NCI-H748 treated with DMSO at 0.1 percent for 48 hours (cell line): ENCODE measurements at places on chromosomes 5 and 9.

DNA sequence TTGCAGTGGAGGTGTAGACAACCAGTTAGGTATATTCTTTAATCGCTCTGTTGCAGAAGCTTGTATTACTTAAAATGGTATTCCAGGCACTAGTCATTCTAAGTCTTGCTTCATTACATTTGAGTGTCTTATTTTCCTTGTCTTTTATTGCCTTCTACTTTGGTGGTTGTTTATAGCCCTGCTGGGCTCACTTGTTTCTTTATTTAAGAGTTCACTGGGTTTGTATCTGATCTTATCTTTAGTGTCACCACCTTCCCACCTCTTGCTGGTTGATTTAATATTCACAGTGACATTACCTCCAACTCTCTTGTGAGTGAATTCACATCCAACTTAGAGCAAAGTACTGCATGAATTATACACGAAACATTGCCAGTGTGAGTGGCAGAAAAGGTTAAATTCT lies 83.6 kb upstream of the BNC2 start:
- no peak for DNase-seq

DNA sequence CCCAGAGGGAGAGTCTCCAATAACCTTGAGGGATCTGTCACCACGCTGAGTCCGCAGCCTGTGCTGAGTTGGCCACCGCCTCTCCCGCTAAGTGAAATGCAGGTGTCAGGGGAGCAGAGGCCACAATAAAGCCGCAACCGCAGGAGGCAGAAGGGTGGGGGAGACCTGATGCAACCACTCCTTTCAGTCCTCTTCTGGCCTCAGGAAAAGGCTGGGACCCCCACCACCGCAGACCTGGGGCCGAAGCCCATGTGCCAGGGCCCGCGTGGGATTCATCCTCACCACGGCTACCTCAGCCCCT lies 576 bp downstream of the MAP1B start:
- DNase-seq, result peak; percentile 65

GRCh38 chr9:68599826-68600225 lies 59.1 kb upstream of the TMEM252 start:
- no peak for DNase-seq

DNA sequence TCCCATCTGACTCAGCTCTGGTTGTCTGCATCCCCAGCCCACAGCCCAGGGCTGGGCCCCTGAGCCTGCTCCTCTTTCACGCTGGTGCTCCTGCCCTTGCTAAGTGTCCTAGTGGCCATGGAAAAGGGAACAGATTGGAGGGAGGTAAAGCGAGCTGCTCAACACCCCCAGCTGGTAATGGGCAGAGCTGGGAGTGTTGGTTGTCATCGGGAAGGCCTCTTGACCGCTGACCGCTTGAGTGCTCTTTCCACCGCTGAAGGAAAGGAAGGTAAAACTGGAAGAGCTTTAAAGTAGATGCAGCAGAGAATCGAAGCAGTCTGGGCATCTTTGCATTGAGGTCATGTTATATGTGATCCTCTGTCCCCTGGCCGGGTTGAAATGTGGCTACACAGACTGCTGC lies 60.2 kb downstream of the CRB2 start:
- no peak for DNase-seq

DNA sequence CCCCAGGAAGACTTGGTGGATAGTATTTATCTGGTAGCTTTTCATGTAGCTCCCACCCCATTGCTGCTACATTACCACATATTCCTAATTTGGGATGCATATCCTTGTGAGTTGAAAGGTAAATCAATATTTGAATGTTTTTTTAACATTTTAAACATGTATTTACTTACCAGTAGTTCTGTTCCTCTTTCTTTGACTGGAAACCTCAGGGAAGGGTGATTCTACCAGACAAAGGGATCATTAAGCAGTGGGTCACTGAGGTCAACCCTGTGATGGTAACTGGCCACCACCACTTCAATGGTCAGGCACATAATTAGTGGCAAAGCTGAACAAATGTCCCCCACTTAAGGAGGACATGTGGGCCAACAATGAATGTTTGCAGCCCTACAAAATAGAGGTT lies 27.2 kb upstream of the KLF9 start:
- no peak for DNase-seq

- no peak for DNase-seq
Measured at GRCh38 chr5:157371655-157372471, 88.2 kb upstream of the NIPAL4 start.

GRCh38 chr5:115655994-115656393 lies 30.2 kb upstream of the TMED7 start:
- no peak for DNase-seq

- DNase-seq, result no peak
Measured at GRCh38 chr9:91771864-91772263, 178.2 kb downstream of the ROR2 start.

DNA sequence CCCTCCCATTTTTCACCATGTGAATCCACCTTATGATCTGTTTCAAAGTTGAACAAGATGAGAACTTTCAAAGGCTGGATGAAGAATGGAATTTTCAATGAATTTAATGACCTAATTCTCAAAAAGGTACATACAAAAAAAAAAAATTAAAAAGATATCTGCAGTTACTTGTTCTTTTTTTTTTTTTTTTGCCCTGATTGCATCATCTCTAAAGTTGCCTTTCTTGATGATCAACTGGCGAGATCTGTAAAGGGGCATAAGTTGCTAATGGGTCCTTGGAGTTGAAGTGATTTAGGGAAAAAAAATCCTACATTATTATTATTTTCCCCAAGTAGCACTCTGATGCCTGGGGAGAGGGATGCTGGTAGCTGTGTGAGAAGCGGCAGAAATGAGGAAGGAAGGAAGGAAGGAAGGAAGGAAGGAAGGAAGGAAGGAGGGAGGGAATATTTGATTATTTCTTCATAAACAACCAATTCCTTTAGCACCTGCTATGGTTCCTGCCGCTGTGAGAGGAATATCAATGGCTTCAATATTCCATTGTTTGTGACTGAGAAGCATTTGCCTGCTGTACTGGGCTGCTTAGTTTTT lies 48.8 kb upstream of the CD180 start:
- no peak for DNase-seq

GRCh38 chr5:157993201-157993600 lies 134.3 kb upstream of the CLINT1 start:
- no peak for DNase-seq

GRCh38 chr5:1244255-1244654 lies 19.1 kb downstream of the SLC6A18 start:
- DNase-seq, result no peak

DNA sequence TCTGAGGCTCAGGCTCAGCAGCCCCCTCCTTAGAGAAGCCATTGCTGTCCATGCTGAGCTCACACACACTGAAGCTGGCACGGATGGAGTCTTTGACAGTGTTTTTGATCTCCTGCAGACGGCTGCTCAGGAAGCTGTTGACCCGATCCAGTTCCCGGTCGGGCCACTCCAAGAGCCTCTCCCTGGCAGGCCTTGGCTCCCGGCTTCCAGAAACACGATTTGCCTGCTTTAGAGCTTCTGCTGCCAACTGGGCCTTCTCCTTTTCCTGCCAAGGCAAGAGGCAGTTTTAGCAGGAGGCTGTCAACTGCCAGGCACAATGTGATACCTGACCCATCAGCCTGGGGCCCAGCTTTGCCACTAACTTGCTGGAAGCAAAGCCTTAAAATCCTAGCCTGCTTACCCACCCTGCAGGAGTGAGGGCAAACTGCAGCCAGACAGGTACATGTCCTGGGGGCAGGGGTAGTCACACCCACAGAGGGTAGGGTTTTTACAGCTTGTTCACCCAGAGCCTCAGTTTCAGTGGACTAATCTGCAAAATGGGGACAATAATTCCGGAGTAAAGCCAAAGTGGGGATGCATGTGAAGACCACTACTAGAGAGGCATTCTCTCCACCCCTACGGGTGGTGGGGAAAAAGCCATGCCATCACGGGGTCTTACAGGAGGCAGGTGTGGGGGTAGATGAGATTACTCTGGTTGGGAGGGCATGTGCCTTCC lies 8.3 kb upstream of the DDX41 start:
- DNase-seq, result no peak

GRCh38 chr9:136229096-136230065 lies 16.2 kb downstream of the QSOX2 start:
- no peak for DNase-seq

GRCh38 chr9:112764837-112765236 lies 14.3 kb downstream of the SNX30 start:
- no peak for DNase-seq

DNA sequence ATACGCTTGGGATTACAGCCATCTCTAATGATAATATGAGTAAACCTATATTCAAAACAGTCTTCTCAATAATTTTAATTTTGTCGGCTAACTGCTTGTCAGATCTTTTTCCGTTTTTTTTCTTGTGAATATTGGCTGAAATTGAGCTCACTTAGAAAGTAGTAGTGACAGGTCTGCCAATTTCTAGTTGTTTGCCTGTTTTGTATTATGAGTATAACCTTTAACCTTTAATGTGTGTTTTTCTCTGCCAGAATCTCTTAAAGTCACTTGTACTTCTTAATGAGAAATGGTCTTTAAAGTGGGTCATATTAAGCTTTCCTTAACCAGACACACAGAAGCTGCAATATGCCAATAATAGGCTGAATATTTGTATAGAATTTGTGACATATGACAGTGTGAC lies 511.0 kb downstream of the CSNK1G3 start:
- DNase-seq, result no peak

GRCh38 chr5:155127552-155127951 lies 114.0 kb downstream of the KIF4B start:
- no peak for DNase-seq

- peak; percentile 2 for DNase-seq
Measured at GRCh38 chr5:113846941-113847340, 333.4 kb downstream of the YTHDC2 start.

DNA sequence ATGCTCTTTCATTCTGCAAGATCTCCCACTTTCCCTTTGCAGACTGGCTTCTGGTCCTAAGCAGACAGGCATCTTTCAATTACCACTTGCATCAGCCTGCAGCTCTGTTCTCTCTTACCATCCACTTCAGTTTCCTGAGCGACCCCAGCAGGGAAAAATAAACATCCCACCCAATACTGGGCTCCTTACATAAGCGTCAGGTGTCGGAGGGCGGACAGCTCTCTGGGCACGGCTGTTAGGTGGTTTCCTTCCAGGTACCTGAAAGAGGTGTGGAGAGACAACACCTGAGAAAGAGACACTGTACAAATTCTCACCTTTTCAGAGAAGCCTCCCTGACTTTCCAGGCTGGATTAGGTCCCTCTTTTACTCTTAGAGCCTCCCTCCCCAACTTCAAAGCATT lies 145.1 kb upstream of the PANK3 start:
- DNase-seq, result no peak

DNA sequence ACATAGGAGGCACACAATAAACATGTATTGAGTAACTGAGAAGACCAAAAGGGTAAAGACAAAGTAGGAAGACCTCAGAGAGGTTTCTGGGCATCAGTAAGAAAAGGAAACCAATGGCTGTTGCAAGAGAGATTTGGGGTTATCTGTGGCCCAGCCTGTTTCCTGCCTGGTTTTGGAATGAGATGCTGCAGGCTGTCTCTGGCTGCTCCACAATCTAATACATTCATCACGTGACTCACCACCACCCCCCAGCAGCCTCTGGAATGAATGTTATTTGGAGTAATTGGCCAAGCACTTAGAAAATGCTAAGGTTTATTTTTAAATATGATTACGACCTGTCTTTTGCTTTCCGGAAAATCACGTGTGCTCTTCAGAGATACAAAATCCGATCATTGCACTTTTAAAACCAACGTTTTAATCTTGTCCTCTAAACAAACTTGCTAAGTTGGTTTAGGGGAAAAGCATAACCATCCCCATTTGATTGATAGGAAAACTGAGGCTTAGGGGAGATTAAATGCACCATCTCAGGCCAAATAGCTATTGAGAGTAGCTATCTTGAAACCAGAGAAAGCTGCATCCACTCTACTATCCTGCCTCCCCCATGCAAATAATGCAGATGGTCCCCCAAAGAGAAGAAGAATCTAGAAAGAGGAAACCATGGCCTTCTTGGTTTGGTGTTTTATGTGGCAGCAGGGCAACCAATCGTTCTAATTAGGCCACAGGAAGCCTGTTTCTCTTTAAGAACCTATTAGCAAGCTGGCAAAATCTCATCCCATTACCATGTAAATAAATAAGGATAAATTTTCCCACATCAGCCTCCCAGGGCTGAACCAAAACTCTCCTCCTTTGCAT lies 151.8 kb upstream of the ADRA1B start:
- DNase-seq, result no peak

DNA sequence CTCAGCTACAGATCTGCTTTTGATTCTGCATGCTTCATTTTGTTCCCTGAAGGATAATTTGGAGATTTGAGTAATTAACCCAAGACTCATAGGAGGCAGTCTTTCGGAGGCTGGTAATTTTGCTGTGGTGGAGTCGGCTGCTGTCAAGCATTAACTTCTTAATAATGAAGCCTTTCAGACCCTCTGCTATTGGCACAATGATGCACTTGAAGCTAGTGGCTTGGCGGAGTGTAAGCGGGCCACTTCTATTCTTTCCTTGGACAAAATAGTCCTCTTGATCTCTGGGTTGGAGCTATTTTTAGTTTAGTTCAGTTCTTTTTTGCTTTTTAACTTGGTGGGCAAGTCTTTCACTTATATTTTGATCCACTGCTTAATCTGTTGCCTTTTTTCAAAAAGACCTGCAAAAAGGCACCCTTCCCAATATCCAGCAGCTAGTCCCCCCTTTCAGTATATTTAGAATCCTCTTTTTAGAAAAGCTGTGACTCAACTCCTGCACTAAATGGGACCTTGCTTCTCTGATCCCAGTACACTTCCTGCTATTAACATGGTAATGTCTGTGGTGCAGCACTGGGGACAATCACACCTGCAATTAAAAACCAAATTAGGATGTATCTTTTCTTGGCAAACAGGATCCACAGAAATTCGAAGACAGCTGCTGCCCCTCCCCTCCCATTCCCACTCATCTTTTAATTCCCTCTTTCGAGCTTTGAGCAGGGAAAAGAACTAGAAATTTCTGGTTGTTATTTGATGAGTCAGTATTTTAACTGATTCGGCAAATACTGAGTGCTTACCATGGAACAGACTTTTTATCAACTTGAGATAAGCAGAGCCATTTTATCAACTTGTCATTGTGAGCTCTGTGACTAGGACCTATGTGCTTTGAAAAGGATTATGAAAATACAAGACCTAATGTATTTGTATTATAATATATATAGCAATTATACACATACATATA lies 169.4 kb upstream of the ANKRD55 start:
- DNase-seq, result no peak

GRCh38 chr9:89361816-89362646 lies 43.7 kb downstream of the SECISBP2 start:
- DNase-seq, result no peak

GRCh38 chr9:137316012-137316981 lies 14.2 kb upstream of the NRARP start:
- DNase-seq, result no peak

- DNase-seq, result no peak
Measured at GRCh38 chr5:18992264-18992663, 995.7 kb downstream of the CDH18 start.

- no peak for DNase-seq
Measured at GRCh38 chr5:174523311-174524071, 200.9 kb upstream of the MSX2 start.

GRCh38 chr9:18068900-18069299 lies 405.1 kb upstream of the ADAMTSL1 start:
- DNase-seq, result no peak

DNA sequence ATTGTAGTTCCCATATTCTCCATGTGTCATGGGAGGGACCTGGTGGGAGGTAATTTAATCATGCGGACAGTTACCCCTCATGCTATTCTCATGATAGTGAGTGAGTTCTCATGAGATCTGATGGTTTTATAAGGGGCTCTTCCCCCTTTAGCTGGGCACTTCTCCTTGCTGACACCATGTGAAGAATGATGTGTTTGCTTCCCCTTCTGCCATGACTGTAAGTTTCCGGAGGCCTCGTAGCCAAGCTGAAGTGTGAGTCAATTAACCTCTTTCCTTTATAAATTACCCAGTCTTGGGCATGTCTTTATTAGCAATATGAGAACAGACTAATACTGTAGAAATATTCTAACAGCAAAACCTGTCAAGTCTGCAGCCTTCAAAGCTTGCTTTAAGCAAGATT lies 293.2 kb downstream of the CTNND2 start:
- no peak for DNase-seq
